Muscle of back (tissue), 13 donors: ENCODE measurements at places on chromosomes 13 and 19.

DNA sequence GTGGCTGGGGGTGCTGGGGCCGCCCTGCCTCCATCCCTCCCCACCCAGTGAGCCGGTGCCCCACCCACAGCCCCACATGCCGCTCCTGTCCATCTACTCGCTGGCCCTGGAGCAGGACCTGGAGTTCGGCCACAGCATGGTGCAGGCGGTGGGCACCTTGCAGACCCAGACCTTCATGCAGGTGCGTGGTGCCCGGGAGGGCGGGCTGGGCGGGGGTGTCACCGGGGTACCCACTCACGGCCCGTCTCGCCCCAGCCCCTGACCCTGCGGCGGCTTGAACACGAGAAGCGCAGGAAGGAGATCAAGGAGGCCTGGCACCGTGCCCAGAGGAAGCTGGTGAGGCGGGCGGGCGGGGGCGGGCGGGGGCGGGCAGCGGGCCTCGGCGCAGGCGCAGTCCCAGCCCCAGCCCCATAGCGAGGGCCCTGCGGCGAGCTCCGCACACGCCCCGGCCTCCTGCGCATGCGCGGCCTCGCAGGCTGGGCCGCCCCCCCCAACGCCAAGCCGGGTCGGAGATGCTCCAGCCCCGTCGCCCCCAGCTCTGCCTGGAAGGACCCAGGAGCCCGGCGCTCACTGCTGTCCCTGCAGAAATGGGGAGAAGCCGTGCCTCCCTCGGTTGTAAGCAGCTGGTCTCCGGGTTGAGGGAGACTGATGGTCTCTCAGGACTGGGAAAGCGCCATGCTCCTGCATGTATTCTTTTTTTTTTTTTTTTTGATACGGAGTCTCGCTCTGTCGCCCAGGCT lies 7.7 kb downstream of the ARHGAP45 start:
- DNase-seq: no peak

DNA sequence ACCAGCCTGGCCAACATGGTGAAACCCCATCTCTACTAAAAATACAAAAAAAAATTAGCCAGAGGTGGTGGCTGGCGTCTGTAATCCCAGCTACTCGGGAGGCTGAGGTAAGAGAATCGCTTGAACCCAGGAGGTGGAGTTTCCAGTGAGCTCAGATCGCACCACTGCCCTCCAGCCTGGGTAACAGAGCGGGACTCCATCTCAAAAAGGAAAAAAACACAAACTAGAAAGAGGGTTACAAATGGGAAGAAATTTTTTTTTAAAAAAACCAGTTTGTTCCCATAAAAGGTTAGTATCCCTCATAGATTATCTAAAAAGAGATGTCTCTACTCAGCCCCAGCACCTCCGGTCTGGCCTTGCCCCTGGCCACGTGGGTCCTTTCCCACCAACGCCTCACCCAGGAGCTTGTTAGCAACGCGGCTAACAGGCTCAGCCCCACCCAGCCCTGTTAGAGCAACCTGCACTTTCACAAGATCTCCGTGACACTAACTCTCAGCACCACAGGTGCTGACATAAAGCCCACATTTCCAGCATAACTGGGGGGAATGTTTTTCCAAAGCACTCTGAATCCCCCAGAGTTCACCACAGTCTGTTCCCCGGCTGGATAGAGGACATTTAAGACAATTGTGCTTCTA lies 4.3 kb downstream of the DMKN start:
- no peak for DNase-seq

DNA sequence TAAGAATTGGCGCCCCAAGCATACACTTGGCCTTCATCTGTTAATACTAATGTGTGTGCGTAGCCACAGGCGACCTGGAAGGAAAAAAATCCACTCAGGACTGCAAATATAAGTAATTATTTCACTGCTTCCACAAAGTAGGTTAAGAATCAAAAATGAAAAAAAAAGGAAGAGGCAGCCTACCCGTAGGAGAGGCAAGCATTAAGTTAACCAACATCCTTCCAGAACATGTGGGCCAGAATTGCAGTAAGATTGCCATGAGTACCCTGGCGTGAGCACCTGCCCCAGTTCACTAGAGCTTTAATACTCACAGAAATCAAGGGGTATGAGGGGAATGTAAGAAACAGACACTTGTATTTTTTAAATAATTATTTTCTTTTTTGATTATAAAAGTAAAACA lies 22.2 kb downstream of the RCBTB2 start:
- DNase-seq: no peak

DNA sequence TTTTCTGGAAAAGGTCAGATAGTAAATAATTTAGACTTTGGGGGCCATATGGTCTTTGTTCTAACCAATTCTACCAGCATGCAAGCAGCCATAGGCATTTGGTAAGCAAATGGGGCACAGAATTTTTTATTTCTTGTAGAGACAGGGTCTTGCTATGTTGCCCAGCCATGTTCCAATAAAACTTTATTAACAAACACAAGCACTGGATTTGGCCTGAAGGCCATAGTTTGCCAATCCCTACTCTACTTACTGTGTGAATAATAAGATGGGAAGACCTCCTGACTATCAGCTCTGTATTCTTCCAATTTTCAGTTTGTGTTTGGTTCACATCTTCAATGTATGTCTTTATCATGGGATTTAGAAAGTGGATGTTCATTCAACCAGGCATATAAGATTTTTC lies 53.0 kb upstream of the SERP2 start:
- DNase-seq: no peak

DNA sequence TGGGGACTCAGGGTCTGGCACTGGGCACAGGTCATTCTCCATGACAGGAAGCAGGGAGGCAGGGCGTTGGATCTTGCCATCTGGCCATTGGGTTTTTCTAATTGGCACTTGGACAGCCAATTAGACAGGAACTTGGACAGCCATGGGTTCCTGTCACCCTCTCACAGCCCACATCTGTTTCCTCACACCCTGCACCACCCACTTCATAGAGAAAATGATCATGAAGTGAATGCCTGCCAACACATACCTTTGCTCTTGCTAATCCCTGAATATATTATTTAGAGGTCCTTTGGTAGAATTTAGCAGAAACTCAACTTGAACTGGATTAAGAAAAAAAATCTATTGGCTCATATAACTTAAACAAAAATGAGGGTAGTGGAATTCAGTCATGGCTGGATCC lies 4.9 kb upstream of the OLFM2 start:
- DNase-seq: no peak

GRCh38 chr19:39157275-39157996 lies 31.9 kb downstream of the PAK4 start:
- DNase-seq: no peak

DNA sequence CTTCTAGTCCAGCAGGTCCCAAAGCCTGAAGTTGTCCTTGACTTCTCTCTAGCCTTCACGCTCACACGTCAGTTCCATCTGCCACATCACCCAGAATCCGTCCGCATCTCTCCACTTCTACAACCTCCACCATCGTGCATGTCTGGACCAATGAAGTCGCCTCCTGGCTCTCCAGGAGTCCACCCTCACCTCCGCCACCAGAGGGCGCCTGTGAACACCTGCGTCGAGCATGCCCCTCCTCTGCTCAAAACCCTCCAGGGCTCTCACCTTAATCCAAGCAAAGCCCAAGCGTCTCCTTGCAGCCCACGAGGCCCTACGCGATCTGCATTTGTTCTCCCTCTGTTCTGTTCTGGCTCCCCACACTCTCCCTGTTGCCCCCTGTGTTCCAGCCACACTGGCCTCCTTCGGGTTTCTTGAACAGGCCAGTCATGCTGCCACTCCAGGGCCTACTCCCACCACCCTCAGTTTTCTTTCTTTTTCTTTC lies 3.7 kb downstream of the USHBP1 start:
- peak; percentile 63 for DNase-seq
